ENCODE measurements at places on chromosomes 5 and 9.

GRCh38 chr5:159422361-159422760 lies 92.1 kb upstream of the IL12B start:
- no peak for DNase-seq

- no peak for DNase-seq
These were observed 11.0 kb upstream of the CEL start for GRCh38 chr9:133050781-133051180.

DNA sequence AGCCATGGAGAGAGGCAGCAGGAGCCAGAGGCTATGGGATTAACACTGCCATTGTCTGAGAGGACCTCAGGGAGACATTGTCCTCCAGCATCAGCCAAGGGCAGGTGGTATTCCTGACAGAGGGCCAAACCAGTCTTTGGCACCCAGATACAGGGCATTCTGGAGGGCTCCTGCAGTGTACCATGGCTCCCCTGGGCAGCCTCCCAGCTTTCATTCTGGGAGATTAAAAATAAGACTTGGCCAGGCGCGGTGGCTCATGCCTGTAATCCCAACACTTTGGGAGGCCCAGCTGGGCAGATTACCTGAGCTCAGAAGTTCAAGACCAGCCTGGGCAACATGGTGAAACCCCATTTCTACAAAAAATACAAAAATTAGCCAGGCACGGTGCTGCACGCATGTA lies 4.2 kb downstream of the MTAP start:
- peak; percentile 23 for DNase-seq

DNA sequence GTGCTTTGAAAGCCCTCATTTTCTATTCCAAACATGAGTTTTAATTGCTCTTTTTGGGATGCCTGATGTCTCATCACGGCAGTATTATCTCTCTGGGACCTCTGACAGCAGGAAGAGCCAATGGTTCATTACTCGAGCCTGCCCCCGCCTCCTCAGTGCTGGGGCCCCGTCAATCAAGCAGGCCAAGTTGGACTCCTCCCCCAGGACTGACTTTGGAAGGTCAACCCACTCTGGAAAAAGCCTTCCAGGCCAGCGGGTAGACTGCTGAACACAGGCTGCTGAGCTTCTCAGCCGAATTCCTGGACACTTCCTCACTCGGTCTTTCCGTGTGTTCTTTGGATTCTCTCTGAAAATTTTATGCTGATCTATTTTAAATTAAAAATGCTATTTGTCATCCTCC lies 9.5 kb upstream of the BARHL1 start:
- no peak for DNase-seq

DNA sequence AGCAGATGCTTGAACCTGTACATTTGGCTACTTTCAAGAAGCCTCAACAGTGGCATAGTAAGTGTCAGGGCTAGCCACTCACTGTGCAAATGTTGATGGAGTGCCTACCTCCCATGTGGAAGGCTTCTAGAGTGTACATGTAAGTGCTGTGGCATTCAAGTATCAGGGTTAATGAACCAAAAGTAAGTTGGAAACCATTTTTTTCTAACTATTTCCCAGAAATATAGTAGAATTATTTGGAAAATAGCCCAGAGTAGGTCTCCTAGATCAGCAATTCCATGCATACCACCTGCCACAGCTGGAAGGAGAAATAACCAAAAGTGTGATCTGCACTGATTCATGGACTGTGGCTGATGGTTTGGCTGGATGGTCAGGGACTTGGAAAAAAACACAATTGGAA lies 53.3 kb downstream of the FOXD1 start:
- DNase-seq, result no peak

DNA sequence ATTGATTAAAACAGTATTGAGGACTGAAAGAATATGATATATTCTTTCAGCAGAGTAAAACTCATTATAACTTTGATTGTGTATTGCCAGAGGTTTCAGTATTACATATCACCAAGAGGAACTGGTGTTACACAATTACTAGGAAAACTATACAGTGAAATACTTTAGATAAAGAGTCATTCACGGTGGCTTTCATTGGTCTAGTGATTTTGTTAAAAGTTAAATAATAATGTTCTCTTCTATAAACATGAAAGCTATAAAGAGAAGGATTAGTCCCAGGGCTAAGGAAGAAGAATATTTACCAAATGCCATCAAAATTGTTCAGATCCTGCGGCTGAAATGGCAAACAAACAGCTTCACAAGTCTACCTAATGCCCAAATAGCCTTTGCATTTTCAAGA lies 306.2 kb downstream of the SEMA5A start:
- no peak for DNase-seq

DNA sequence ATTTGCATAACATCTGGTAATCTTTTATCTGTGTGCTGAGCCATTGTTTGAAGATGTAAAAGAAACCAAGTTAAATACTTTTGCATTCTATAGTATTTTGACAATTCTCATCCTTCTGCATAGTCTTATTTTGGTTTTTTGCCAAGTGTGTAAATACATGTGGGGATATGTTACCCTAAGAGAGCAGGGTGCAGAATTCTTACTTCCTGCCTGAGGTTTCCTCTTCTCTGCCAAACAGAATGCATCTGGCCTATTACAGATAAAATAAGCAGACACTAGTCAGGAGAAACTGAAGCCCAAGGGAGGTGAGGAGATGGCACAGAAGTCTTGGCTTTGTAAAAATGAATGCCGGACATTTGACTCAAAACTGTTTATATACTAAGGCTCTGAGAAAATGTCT lies 462.1 kb downstream of the TMEM38B start:
- no peak for DNase-seq

- no peak for DNase-seq
These were observed 7.7 kb upstream of the PTPDC1 start for GRCh38 chr9:94076557-94076956.

Measured in NCI-H146 (cell line).